ENCODE measurements at places on chromosomes 16 and 17.

- DNase-seq = no peak
These were observed 77.3 kb downstream of the DNAH17 start for GRCh38 chr17:78499715-78500540.

- DNase-seq = no peak
These were observed 12.1 kb downstream of the CMTM3 start for GRCh38 chr16:66616592-66616991.

DNA sequence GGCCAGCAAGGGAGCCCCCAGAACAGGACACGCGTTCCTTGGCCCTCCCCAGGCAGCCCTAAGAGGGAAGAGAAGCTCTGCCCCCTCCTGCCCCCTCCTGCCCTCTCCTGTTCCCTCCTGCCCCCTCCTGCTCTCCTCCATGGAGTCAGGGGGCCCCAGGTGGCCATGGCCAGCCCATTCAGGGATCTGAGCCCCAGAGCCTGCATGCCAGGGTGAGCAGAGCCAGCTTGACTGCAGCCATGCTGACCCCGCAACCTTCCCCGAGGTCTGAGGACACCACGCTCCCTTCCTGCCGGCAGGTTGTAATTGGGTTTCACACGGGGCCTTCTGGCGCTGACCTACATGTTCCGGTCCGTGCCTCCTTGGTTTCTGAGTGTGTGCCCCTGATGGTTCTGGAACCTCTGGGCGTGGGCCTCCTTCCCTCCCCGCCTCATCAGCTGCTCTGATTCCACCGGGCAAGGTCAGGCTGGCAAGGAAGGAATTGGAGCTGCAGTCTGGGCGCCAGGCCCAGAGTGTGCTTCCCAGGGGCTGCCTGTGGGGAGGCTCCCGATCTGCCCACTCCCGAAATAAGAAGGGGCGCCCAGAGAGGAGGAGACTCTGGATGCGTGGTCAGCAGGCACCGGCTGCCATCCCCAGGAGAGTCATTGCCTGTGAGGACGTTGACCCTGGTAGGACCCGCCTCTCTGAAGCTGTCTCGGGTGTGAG is 23.7 kb upstream of the NPTX1 start:
- DNase-seq = no peak

- no peak for DNase-seq
These were observed 304.5 kb downstream of the HAPSTR1 start for GRCh38 chr16:9395958-9396359.

- no peak for DNase-seq
These were observed 214.9 kb upstream of the MPHOSPH6 start for GRCh38 chr16:82384949-82385348.

DNA sequence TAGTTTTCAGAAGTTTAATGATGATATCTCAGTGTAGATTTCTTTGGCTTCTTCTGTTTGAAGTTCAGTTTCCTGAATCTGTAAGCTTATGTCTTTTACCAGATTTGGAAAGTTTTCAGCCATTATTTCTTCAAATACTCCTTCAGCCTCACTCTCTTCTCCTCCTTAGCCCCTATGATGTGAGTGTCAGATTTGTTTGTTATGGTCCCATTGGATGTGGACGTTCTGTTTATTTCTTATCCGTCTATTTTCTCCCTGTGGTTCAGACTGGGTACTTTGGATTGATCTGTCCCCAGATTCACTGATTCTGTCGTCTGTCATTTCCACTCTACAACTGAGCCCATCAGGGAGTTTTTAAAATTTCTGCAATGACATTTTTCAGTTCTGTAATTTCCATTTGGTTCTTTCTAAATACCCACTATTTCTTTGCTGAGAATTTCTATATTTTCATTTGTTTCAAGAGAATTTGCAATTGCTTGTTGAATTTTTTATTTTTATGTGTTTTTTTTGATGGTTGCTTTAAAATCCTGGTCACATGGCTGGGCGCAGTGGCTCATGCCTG is 110.9 kb downstream of the SEC14L1 start:
- no peak for DNase-seq

DNA sequence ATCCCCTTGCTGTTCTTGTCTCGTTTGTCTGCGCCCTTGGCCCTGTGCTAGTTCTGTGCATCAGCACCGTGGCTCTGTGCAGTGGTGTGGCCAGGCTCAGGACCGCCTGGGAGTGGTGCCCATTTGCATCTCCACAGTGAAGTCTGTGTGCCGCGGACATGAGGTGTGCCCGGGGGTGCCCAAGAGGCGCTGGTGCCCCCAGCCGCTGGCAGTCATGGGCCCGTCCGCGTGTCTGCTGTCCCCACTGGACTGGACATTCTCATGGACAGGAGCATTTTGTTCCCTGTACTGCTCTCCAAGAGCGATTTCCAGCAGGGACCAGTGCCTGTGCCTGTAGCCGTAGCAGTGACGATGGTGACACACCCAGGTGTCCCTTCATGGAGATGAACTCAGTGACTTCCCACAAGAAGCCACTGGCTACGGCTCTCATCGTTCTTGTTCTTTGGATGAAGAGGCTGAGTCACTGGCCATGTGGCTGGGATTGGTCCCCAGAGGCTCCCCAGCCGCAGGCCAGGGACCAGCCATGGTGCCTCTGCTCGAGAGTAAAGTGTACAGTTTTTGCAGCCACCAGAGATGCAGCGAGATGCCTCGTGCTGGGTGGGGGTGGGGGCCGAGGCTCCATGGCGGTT is 13.0 kb upstream of the MC1R start:
- no peak for DNase-seq

DNA sequence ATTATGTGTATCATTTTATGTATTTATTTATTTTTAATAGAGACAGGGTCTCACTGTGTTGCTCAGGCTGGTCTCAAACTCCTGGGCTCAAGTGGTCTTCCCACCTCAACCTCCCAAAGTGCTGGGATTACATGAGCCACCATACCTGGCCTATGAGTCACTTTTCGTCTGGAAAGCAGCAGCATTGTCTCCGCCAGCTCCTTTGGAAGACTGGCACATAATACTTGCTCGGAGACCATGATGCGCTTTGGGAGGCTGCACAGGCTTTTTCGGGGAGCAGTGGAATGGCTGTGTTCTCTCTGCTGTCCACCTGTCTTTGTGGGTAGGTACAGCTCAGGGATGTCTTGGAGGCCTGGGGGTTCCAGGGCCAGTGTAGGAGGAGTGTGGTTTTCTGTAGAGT is 102.2 kb downstream of the AATF start:
- no peak for DNase-seq

- no peak for DNase-seq
These were observed 1.0 kb upstream of the RHOT1 start for GRCh38 chr17:32141258-32141657.

DNA sequence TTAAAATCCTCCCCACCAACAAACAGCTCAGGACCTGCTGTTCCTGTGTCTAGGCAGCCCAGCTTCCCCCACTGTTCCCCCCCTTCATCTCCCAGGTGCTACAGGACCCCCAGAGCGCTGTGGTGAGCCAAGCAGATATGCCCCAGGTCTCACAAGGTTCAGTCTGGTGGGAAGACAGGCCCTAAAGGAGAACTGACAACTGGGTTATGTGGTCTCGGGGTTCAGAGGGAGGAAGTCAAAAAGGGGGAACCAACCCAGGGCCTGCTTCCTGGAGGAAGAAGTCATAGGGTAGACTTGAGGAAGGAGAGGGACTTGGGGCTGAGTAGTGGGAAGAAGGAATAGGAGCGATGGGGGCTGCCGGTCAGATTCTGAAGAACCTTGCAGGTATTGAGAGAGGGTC is 2.6 kb downstream of the RIPOR1 start:
- no peak for DNase-seq

GRCh38 chr16:27820646-27821345 is 242.7 kb downstream of the GSG1L start:
- no peak for DNase-seq

DNA sequence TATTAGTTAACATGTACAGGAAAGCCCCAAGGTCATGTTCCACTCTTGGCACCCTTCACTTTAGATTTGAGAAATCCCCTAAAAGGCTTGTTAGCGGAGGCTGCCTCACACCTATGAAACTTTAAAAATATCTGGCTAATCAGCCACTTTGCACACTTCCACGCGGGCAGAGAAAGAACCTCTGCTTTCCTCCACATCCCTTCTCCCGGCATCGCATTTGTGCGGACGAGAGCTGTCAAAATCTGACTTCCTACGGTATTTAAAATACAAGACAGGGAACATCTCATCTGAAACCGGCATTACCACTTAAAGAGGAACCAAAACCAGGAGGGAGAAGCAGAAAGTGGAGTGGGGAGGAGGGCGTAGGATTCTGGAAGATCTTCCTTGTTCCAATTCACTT is 422.3 kb downstream of the TMEM114 start:
- DNase-seq = no peak

DNA sequence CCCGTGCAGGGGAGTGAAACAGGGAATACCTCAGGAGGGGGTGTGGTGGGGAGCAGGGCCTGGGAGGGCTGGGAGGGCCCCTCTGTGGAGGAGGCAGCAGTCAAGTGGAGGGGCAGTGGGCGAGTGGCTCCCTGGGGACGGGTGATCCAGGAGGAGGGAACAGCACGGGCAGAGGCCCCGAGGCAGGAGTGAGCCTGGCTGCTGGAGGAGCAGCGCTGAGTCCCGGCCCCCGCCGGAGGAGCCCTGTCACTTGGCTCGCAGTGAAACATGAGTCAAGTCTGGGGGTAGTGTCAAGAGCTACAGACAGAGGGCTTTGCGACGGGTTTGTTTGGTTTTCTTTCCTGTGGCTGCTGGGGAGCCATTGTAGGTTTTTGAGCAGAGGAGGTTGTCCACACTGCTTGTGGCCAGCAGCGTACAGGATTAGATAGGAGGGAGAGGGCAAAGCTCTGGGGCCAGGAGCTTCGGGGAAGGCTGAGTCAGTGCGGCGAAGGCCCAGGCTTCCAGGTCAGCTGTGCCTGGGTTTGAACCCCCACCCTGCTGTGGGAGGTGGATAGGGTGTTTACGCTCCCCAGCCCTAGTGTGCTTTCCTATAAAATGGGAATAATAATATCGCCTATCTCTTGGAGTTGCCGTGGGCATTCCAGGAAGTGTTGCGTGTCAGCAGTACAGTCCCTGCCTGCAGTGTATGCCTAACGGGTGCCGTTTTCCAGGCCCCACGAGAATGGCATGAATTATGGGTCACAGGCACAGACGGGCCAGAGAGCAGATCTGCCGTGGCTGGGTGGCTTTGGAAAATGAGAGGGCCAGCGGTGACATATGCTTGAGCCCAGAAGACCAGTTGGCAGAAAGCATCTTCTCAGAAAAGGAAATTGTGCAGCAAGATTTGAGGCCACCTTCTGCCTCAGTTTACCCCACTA is 115.9 kb upstream of the CIBAR2 start:
- DNase-seq = no peak

- no peak for DNase-seq
These were observed 529.7 kb downstream of the WWOX start for GRCh38 chr16:78629173-78629572.

- DNase-seq = no peak
These were observed 158.9 kb downstream of the PCTP start for GRCh38 chr17:55909776-55910175.

DNA sequence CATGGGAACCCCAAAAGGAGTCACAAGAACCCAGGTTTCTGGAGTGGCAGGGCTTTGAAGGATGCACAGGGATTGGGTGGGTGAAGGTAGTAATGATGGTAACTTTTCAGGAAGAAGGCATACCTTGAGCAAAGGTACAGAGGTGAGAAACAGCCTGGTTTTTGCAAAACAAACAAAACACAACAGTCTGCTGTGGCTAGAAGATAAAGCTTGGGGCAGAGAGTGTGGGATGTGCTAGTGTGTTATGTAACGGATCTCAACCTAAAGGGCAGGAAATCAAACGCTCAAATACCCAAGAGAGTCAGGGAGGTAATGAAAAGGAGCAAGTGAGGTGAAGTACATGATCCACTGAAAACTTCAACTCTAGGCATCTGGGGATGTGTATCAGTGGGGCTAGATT is 4.6 kb downstream of the PTGES3L start:
- DNase-seq = no peak

GRCh38 chr17:2233441-2233947 is 70.1 kb downstream of the SMG6 start:
- DNase-seq = no peak

- DNase-seq = peak; percentile 31
These were observed 2.3 kb upstream of the PECAM1 start for GRCh38 chr17:64393000-64393402.
